ENCODE measurements at places on chromosomes 4 and X. TPM values are rescaled to one million over a fixed set of nuclear protein-coding genes. Genes with fewer than 3 reads are reported as not detected.

UCP1 gene
- not detected for total RNA-seq

RADX gene
- total RNA-seq: 6.7 TPM

PKD2 gene
- 7.1 TPM for total RNA-seq

MAGIX gene
- 1.4 TPM for total RNA-seq

EXOC1L gene
- not detected for total RNA-seq

KLB gene
- total RNA-seq: not detected

- no peaks in the 10 kb centered on the region for H3K4me1 ChIP-seq
- H3K4me3 ChIP-seq: no peak overlapping the region
- H3K36me3 ChIP-seq: no peaks in the 10 kb centered on the region
- H3K27ac ChIP-seq: no peak overlapping the region
Measured at GRCh38 chr4:62627671-62628070, 1427.5 kb downstream of the ADGRL3 start.
